Muscle of arm (tissue), 14 donors: ENCODE measurements at places on chromosomes 7 and 10.

DNA sequence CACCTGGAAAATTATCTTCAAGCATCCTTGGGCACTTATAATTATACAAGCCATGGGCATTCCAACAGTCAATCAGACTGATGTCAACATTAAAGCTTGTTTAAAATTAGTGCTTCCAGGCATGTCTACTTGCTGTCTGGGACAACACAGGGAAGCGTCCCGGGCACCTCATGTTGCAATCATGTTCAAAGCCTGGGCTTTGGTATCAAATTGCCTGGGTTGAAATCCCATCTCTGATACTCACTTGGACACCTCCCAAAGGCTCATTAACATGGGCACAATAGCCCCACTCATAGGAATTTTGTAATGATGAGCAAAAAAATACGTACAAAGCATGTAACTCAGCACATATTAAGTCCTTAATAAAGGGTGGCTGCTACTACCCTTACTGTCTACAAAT is 14.4 kb downstream of the AIFM2 start:
- no peak for DNase-seq

- no peak for DNase-seq
Observed at GRCh38 chr10:31153161-31153560, 121.5 kb upstream of the ZNF438 start.

- DNase-seq, result no peak
Observed at GRCh38 chr7:150373049-150373801, 4.6 kb downstream of the REPIN1 start.

DNA sequence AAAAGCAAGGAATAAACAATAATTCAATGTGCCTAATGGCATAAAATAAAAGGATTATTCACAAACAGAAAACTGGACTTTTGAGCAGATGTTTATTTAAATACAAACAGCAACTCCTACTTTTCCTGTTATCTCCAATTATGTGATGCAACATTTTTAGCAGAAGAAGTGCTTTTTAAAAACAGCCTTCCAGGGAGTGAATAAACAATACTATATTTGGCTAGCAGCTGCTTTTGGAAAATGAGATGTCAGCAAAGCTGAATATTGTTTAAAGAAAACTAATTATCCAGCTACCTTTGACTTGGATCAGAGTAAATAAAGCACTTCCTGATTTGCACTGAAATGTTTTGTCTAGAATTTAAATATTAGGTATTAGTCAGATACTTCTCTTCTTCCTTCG is 23.2 kb downstream of the CDK1 start:
- DNase-seq, result no peak

DNA sequence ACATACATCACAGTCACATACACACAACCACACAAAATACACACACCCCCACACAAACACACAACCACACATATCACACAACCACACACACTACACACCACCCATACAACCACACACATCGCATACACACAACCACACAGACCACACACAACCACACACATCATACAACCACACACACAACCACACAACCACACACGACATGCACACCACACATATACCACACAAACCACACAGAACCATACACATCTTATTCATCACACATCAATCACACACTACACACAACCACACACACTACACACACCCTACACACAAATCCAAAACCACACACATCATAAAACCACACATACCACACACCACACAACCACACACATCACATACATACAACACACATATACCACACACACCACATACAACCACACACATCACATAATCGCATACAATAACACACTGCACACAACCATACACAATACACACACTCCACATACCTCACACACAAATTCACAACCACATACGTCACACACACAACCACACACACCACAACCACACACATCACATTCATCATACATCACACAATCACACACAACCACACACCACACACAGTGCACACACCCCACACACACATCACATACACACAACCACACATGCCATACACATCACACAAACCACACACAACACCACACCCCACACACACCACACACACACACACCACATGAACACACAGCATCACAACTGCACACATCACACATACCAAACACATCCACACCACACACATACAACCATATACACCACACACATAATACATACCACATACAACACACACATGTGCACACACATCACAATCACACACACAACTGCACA is 30.4 kb downstream of the GPRIN2 start:
- DNase-seq, result no peak

- no peak for DNase-seq
Observed at GRCh38 chr7:42104231-42104630, 132.8 kb downstream of the GLI3 start.

- no peak for DNase-seq
Observed at GRCh38 chr7:40135317-40135610, 459 bp downstream of the SUGCT start.

GRCh38 chr10:775245-776075 is 86.0 kb upstream of the DIP2C start:
- no peak for DNase-seq

DNA sequence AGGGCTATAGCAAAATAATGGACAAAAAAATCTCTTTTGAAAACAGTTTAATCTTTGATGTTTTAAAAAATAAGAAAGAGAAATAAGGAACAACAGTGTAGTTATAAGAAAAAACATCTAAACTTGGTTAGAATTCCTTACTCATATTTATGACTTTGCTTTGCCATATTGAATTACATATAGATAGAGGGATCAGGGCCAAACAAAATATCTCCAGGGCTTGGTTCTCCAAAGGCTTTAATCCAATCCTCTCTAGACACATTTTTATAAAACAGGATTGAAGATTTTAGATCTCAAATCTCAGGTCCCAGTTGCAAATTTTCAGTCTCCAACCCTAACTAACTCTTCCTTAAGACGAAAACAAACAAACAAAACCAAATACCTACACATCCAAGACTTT is 72.6 kb upstream of the RHOBTB1 start:
- no peak for DNase-seq

- no peak for DNase-seq
Observed at GRCh38 chr7:22695476-22696132, 31.4 kb upstream of the IL6 start.

- DNase-seq, result no peak
Observed at GRCh38 chr10:55214608-55215007, 413.6 kb upstream of the PCDH15 start.

DNA sequence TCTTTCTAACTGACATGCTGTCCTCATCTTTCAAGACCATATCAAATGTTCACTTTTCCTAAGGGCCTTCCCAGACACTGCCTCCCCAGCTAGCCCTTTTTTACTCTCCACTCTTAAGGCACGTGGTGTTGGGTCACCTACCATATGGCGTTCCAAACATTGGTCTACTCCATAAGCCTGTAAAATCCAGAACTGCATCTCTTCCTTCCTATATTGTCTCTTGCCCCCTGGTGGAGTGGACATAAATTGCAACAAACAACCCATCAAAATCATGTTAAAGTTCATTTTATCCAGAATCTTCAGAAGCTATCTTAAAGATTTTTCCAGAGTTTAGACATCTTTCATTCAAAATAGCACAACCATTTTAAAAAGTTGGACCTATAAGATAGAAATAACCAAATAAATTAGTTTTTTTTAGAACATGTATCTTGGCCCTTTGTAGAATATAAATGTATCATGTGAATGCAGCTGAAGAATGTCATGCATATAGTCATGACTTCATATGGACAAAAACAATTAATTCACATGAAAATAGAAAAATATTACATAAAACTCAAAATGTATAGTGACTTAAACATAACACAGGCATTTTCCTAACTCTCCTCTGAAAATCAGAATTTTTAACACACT is 180.6 kb upstream of the CHRM2 start:
- no peak for DNase-seq
